Amygdala (tissue), 56 donors: ENCODE measurements at places on chromosomes 5 and 9.

DNA sequence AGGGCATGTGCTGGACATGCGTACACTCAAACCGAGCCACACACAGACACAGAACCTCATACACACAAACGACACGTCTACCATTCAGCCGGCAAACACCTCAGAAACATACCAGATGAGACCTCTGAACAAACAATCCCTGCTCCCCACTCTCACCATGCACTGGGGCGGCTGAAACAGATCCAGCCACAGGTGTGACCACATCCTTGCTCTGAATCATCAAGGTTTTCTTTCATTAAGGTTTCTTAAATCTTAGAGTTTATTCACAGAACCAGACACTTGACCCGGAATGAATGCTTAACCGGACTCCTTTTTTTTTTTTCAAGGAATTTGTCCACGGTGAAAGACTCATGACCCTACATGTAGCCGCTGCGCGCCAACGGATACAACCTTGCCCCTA lies 26.2 kb downstream of the TERT start:
- DNase-seq = no peak

- DNase-seq = no peak
Observed at GRCh38 chr5:135842737-135843136, 8.3 kb downstream of the SLC25A48 start.

- no peak for DNase-seq
Observed at GRCh38 chr9:82721593-82721992, 341.3 kb downstream of the RASEF start.

GRCh38 chr9:97811533-97812246 lies 41.3 kb upstream of the FOXE1 start:
- DNase-seq = no peak

DNA sequence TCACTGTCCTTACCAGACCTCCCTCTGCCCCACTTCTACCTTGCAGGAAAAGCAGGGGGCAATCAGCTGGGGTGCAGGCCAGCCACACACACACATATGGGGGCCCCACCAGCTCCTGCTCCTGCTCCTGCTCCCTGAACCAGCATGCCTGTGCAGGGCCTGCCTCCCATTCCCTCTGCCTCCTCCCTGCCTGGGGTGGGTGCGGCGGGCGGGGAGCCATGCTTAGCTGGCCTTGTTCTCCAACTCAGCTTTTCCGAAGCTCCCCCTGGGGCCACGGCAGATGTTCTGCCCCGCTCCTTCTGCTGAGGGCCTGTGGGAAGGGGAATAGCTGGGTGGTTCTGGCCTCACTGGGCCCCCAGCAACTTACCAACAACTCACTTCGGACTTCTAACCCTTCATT lies 89.8 kb downstream of the ZNF354C start:
- no peak for DNase-seq

DNA sequence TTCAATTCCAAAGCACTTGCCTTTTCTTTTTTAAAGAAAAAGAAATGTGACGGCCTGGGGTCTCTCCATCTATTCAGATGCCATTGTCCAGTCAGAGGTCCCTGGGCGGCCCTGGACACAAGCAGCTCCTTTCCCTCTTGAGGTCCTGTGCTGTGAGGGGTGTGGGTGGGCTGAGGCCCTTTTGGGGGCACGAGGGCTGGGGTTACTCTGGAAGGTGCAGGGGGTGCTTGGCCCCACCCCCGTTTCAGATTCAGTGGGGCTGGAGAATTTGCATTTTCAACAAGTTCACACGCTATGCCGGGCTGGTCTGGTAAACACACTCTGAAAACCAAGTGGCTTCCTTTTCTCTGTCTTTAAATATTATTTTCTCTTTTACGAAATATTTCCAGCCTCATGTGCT lies 91.4 kb upstream of the PHYKPL start:
- DNase-seq = no peak

DNA sequence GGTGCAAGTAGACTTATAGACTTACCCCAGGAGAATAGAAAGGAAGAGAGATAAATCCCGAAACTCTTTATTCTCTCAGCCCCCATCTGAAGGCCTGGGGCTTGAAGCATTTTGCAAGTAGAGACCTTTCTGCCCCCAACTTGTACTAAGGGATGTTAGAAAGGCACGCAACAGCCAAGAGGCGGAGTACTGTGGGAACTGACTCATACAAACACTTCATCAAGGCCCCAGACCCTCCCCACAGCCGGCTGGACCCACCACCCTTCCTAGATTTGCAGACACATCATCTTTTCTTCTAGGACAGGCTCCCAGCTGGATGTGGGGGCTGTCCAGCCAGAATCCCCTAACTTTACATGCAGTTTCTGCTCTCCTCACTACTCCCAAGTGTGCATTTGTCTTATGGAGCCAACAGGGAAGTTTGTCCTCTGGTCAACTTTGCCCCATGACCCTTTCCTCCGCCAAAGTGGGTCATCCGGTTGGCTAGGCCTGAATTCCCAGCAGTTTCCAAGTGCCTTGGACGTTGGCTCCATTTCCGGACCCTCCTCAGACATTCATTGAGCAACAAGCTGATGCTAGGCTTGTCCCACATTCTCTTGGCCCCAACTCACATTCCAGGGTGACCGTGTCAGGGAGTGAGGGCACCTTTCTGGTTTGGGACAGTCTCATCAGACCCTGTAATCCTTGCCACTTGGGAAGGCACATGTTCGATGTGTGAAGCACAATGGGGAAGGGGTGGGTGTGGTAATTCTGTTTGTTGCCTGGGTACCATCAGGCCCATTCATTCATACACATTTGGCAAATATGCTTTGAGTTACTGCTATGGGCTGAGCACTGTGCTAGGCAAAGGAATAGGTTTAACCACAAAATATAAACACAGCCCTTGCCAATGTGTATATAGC lies 64.6 kb downstream of the ABLIM3 start:
- DNase-seq = no peak

DNA sequence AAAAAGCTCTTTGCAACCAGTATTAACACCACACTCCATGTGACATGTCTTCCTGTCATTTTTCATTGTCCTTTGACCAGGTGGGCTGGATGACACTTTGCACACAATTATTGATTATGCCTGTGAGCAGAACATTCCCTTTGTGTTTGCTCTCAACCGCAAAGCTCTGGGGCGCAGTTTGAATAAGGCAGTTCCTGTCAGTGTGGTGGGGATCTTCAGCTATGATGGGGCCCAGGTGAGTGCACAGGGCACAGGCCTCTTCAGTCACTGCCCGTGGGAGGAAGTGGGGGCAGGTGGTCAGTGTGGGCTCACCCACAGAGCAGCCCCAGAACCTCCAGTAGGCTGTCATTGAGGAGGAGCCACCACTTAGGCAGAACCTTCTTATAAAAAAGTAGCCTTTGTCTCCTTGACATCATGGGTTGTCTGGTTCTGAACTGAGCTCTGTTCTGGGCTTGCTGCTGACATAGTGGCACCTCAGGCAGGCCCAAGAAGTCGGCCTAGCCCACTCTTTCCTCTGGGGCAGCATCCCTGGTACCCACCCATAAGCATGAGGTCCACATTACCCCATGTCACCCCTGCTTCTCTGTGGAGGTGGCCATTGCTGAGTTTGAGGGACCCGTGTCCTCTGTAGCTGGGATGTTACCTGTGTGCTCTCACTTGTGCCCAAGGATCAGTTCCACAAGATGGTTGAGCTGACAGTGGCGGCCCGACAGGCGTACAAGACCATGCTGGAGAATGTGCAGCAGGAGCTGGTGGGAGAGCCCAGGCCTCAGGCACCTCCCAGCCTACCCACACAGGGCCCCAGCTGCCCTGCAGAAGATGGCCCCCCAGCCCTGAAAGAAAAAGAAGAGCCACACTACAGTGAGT lies 39.3 kb downstream of the SECISBP2 start:
- DNase-seq = no peak

GRCh38 chr5:57871496-57871895 lies 388.9 kb upstream of the ACTBL2 start:
- no peak for DNase-seq
